Right forelimb (tissue), 1 donor: ENCODE measurements at places on chromosomes 12 and 14.

GRCh38 chr14:99075061-99075460 is 196.9 kb downstream of the BCL11B start:
- DNase-seq: no peak

DNA sequence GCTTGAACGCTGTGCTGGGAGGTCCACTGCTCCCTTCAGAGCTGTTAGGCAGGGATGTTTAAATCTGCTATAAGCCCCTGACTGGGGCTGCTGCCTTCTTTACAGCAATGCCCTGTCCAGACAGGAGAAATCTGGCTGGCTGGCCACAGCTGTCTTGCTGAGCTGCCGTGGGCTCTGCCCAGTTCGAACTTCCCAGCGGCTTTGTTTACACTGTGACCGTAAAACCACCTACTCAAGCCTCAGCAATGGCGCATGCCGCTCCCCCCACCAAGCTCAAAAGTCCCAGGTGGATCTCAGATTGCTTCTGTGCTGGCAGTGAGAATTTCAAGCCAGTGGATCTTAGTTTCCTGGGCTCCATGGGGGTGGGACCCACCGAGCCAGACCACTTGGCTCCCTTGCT is 35.8 kb downstream of the CKAP4 start:
- no peak for DNase-seq

DNA sequence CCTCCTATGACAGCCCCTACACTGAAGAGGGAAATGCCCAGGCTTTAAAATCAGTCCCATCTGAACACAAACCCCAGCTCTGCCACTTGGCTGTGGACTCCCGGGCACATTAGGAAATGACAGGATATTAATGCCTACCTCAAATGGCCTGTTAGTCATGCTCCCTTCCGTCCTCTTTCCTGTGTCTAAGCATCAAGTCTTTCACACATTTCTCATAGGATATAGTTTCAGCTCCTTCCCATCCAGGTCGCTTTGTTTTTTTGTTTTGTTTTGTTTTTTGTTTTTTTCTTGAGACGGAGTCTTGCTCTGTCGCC is 16.1 kb downstream of the PLEK2 start:
- DNase-seq: no peak

- DNase-seq: peak; percentile 60
Measured at GRCh38 chr12:31118347-31119191, 44.9 kb downstream of the DDX11 start.

DNA sequence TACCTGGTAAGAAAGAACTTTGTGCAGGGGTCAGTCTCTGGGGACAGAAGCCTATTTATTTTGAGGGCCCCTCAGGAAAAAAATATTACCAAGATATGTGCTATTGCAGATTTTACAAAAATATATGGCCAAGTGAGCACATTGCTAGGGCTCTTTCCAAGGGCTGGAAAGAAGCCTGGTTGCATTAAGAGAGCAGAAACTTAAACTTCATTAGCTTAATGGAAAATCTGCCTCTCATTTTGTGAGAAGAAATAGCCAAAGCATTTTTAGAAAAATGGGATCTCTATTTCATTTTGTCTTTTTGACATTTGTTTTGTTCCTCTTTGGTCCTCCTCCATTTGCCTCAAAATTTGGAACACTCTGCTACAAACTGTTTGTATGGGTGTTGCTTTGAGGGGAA is 283.5 kb downstream of the NELL2 start:
- DNase-seq: no peak

GRCh38 chr12:66176105-66176900 is 6.5 kb upstream of the TMBIM4 start:
- no peak for DNase-seq
